ENCODE measurements at places on chromosomes 11 and 22.

GRCh38 chr22:44620841-44621257, 81.2 kb upstream of the PRR5 start:
- no peak for DNase-seq

GRCh38 chr11:128727796-128728431, 34.0 kb downstream of the FLI1 start:
- DNase-seq = no peak

DNA sequence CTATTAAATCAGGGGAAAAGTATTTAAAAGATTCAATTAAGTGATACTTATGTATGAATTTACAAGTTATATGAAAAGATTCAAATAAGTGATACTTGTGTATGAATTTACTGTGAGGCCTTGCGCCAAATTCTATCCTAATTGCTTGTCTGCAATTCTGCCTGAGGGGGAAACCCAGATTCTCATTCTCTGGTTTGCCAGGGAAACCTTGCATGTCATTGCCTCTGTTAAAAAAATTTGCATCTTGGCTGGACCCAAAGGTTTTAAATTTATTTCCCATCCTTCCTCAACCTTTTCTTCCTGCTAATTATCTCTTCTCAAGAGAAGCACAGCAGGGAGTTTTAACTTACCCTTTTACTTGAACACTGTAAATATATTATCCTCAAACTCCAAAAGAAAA, 13.8 kb downstream of the OLFML1 start:
- DNase-seq = no peak

- no peak for DNase-seq
Observed at GRCh38 chr22:36808721-36809344, 8.0 kb downstream of the PVALB start.

GRCh38 chr11:17369094-17369493, 17.5 kb downstream of the NCR3LG1 start:
- no peak for DNase-seq

DNA sequence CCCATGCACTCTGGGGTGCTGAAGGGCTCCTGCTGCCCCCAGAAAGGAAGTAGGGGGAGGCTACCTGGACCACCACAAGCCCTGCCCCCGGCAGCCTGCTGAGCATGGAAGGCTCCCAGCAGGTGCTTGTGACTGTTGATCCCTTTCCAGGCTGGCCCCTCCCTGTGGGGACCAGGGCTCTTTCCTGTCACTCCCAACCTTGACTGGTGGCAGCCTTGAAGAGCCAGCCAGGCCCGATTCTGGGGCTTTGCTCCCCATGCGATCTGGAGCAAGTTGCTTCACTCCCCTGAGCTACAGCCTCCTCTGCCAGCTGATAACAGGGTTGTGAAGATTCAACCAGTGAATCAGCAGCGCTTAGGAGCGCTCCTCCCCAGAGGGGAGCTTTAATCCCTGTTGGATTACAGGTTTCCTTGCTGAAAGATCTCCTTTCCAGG, 4.6 kb upstream of the CST6 start:
- DNase-seq = peak; percentile 30

GRCh38 chr11:134792044-134792443, 380.0 kb upstream of the B3GAT1 start:
- DNase-seq = no peak

GRCh38 chr22:37464181-37464580, 22.0 kb downstream of the MFNG start:
- DNase-seq = no peak

DNA sequence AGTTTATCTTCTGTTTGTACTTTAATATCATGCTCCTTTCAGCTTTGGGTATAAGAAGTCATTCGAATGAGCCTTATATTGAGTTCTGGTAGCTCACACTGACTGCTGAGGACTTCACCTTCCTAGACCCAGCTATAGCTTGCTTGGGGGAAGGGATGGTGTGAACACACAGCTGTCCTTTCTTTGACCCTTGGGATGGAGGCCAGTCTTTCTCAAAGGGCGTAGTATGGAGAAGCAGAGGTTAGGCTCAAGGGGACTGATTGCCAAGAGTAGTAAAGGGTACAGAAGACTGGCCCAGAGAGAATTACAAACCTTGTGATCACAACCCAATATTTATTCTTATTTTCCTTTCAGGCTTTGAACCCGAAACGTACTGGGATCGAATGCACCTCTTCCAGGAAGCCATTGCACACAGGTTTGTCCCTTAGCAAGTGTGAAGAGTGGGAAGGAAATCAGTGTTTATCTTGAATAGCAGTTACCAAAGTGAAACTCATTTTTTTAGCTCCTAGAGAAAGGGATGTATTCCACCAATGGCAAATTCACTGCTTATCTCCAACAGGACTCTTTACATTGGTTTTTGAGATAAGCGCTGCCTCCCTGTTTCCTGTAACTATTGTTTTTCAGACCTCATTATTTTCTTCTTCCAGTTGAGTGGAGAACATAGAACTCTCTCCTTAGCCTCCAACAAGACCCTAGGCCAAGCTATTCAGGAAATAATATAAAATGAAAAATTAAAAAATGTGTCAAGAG, 42.8 kb upstream of the YWHAH start:
- no peak for DNase-seq

- no peak for DNase-seq
Observed at GRCh38 chr22:41504816-41505215, 35.9 kb downstream of the ACO2 start.

- DNase-seq = no peak
Observed at GRCh38 chr11:110679323-110679975, 32.8 kb downstream of the ARHGAP20 start.

DNA sequence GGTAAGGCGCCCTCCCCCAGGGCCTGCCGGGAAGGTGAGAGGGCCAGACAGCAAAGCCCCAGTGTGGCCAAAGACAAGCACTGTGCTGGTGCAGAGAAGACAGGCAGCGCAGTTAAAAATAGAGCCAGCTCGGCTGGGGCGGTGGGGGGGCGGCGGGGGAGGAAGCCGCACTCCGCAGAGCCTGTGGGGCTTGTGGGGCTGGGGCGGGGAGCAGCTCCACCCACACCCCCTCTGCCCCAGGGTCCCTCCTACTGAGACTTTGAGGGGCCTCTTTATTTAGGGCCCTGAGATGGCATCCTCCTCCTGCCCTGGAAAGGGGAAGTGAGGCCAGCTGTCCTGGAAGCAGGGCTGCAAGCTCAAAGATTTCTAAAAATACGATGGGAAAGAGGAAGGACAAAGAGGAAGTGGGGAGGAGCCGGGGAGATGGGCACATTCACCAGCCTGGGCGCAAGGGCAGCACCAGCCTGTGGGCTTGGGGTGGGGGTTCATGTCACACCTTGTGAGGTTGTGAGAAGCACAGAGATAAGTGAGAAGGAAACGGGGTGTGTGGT, 2.6 kb downstream of the CYTH4 start:
- no peak for DNase-seq

GRCh38 chr11:119473901-119474681, 51.1 kb upstream of the THY1 start:
- DNase-seq = no peak

- no peak for DNase-seq
Observed at GRCh38 chr11:16891165-16891564, 123.0 kb downstream of the PLEKHA7 start.

- DNase-seq = no peak
Observed at GRCh38 chr11:127962416-127962815, 624.9 kb downstream of the ETS1 start.

GRCh38 chr11:117860139-117860538, 16.3 kb downstream of the FXYD6 start:
- no peak for DNase-seq

GRCh38 chr11:30454111-30454510, 131.2 kb downstream of the ARL14EP start:
- DNase-seq = no peak

DNA sequence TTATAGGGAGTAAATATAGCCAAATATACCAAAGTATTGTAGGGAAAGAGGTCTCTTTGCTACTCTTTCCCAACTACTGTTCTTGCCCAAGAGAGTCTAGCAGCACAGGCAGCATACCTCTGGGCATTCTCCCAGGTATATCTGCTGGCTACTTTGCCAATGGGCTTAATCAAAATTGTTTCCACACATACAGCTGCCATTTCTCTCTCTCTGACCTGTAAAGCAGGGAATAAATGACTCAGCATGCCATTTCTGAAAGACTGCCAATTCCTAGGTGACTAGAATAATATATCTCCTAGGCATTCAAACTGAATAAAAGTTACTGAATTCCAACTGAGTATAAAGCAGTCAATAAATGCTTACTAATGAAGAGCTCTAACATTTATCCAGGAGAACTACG, 44.6 kb downstream of the RDX start:
- DNase-seq = no peak

DNA sequence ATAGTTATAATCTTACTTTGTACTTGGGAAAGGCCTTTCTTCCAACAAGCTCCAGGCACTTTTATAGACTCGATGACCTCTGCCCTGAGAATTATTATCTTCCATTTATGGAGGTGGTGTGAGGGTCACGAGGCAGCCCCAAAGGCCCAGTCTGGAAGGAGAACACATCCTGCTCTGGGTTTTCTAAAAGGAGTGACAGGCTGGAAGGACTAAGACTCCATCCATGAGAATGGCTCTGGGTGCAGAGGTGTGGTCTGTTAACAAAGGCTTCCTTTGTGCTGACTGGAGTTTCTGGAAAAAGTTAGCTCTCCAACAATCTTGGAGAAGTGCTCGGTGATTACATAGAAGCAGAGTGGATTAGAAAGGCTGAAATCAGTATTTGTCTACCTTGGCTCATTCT, 74.7 kb upstream of the SESN3 start:
- DNase-seq = no peak

- DNase-seq = no peak
Observed at GRCh38 chr11:110046775-110047380, 46.3 kb upstream of the ZC3H12C start.

DNA sequence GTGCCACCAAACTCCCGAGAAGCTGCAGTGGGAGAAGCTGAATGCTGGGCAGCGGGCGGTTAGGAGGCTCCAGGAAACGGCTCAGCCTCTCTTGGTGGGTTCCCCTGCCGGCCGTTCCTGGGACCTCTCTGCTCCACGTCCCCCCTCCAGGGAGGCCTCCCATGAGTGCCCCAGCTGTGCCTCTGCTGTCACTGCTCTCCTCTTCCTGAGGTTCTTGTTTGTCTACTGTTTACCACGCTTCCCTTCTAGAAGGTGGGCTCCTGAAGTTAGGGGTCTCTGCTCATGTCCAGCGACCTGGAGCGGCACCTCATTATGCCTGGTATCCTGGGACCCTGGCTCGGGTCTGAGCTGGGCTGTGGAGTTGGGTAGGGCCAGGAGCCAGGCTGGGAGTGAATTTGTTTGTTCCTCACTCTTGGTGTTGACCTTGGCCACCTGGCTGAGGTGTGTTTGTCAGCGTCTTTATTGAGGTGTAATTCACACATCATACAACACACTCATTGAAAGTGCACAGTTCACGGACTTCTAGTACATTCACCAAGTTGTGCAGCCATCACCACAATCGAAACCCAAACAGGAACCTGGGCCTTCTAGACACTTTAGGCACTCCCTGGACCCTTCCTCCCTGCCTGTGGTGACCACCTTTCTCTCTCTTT, 37.8 kb upstream of the GRAMD4 start:
- no peak for DNase-seq

- peak; percentile 34 for DNase-seq
Observed at GRCh38 chr11:81444297-81444696, 1289.4 kb downstream of the FAM181B start.

GRCh38 chr11:118084247-118084646, 2.5 kb downstream of the SMIM35 start:
- DNase-seq = no peak

- no peak for DNase-seq
Observed at GRCh38 chr11:32309530-32310213, 125.7 kb downstream of the WT1 start.

GRCh38 chr11:3855808-3856491, 486 bp downstream of the STIM1 start:
- peak; percentile 37 for DNase-seq

DNA sequence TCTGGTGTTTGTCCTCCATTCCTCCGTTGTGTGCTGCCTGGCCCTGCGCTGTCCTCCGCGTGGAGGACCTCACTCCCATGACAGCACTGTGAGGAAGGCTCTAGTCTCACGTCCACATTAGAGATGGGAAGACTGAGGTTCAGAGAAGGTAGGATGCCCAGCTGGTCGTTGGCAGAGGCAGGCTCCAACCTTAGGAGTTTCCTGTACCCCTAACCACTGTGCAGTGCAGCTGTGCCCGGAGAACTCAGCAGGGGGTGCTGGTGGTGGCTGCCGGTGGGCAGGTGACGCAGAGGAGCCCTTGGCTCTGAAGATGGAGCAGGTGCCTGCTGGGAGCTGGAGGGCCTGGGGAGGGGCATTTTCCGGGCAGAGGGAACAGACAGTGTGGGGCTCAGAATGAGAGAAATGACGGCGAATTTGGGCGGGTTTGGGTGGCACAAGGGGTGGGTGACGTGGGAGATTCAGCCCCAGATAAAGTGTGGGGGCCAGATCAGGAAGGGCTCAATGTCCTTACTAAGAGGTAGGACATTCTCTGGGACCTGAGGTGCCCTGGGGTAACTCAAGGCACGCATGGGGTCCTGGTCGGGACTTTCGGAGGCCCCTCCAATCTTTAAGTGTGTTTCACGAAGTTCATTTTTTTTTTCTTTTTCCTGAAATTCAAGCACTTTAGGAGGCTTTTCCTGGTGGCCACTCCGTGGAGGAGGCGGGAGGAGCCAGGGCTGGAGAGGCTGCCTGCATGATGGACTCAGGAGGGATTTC, 535.0 kb downstream of the TBC1D22A start:
- no peak for DNase-seq

GRCh38 chr11:61125310-61125684, 23.0 kb downstream of the CD5 start:
- no peak for DNase-seq

- no peak for DNase-seq
Observed at GRCh38 chr11:134716582-134716981, 304.5 kb upstream of the B3GAT1 start.

DNA sequence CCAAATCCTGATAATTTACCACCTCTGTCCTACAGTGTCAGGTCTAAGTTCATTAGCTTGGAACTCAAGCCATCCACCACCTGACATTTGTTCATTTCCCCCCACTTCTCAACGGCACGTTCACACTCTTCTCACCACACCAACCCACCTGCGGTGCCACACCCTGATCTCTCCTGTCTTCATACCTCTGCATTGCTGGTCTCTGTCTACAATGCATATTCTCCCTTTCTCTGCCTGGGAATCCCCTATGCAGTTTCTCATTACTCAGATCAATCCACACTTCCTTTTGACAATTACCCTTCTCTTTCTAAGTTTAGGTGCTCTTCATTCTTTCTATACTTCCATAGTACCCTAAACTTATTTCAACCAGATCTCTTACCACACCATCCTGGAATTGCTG, 20.4 kb upstream of the EMSY start:
- DNase-seq = no peak

GRCh38 chr11:24253237-24253760, 243.6 kb upstream of the LUZP2 start:
- DNase-seq = no peak

GRCh38 chr11:12024254-12024926, 16.0 kb upstream of the DKK3 start:
- DNase-seq = no peak

DNA sequence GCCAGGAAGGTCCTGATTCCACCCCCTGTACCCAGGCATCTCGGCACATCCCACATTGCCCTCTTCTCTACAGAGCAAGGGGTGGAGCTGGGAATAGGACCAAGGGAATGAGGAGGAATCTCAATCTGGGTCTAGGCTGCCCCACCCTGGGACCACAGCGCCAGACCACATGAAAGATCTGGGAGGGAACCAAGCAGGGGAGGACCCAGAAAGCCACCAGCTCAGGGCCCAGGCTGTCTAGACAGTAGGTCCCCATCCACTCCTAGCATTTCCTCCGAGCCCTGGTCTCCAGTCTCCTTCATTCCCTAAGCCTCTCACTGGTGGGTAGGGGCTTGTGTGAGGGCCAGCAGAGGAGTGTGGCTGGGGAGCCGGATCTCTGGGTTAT, 11.6 kb downstream of the PHLDB1 start:
- DNase-seq = no peak

- DNase-seq = no peak
Observed at GRCh38 chr11:111499483-111499882, 12.7 kb downstream of the BTG4 start.
